A549 treated with Mapracorat at 1 μM for 4 hours (cell line): ENCODE measurements at places on chromosomes 1 and 21. TPM values are rescaled to one million over a fixed set of nuclear protein-coding genes. Genes with fewer than 3 reads are reported as not detected.

The SLC30A7 gene
- 7.4 to 10.2 TPM (median 8.5 TPM) in 5 replicates for total RNA-seq

The FABP3 gene
- not detected in 5 replicates for total RNA-seq

The LCK gene
- not detected in 5 replicates for total RNA-seq

The FBXO2 gene
- 6.9 to 10.3 TPM (median 9.1 TPM) in 5 replicates for total RNA-seq

The CD52 gene
- total RNA-seq: 0.64 TPM in 1 of 5 replicates, not detected in the others

The CD1D gene
- 0.16 TPM in 1 of 5 replicates, not detected in the others for total RNA-seq

The SLC1A7 gene
- total RNA-seq: not detected in 5 replicates

The LRRC53 gene
- not detected in 5 replicates for total RNA-seq

The VHLL gene
- total RNA-seq: not detected in 5 replicates

The SLC44A5 gene
- total RNA-seq: 0.04 to 0.06 TPM (median 0.06 TPM) in 4 of 5 replicates, not detected in the other

The LAD1 gene
- total RNA-seq: 0.69 to 1.4 TPM (median 1.0 TPM) in 5 replicates

The IL24 gene
- total RNA-seq: 0.24 to 0.91 TPM (median 0.48 TPM) in 5 replicates

The KIF17 gene
- 1.6 to 2.7 TPM (median 2.1 TPM) in 5 replicates for total RNA-seq

The FAM72B gene
- 5.3 to 7.2 TPM (median 6.1 TPM) in 5 replicates for total RNA-seq

The PLA2G2F gene
- total RNA-seq: not detected in 5 replicates

The PLPP3 gene
- 25.2 to 31.7 TPM (median 27.9 TPM) in 5 replicates for total RNA-seq
